A549 treated with RU486 at 1 μM for 4 hours (cell line): ENCODE measurements at places on chromosomes 6 and 20. TPM values are rescaled to one million over a fixed set of nuclear protein-coding genes. Genes with fewer than 3 reads are reported as not detected.

Gene ANKRD66
- not detected in 5 replicates for total RNA-seq

Gene ZNF334
- total RNA-seq = not detected in 5 replicates

Gene NR2E1
- 0.03 TPM in 1 of 5 replicates, not detected in the others for total RNA-seq

Gene BTN1A1
- total RNA-seq = not detected in 5 replicates

Gene PDYN
- 0.06 TPM in 1 of 5 replicates, not detected in the others for total RNA-seq

Gene RSPH9
- 0.13 to 0.30 TPM (median 0.16 TPM) in 5 replicates for total RNA-seq

Gene SLCO4A1
- 5.0 to 10.1 TPM (median 7.7 TPM) in 5 replicates for total RNA-seq

Gene BCKDHB
- total RNA-seq = 4.1 to 7.5 TPM (median 5.4 TPM) in 5 replicates

Gene CRYBG1
- 0.27 to 1.0 TPM (median 0.72 TPM) in 5 replicates for total RNA-seq

Gene CST2
- 0.23 to 0.53 TPM (median 0.38 TPM) in 3 of 5 replicates, not detected in the others for total RNA-seq

Gene BPIFB4
- total RNA-seq = not detected in 5 replicates

Gene KIAA1755
- 0.11 to 0.21 TPM (median 0.15 TPM) in 4 of 5 replicates, not detected in the other for total RNA-seq

Gene SMOC2
- not detected in 5 replicates for total RNA-seq

Gene RHAG
- total RNA-seq = 0.09 to 0.10 TPM in 2 of 5 replicates, not detected in the others

Gene KIAA0408
- total RNA-seq = 5.3 to 8.3 TPM (median 5.9 TPM) in 5 replicates

Gene NRSN1
- not detected in 5 replicates for total RNA-seq

Gene FOXQ1
- total RNA-seq = 3.5 to 7.5 TPM (median 6.7 TPM) in 5 replicates

Gene RGS17
- total RNA-seq = 3.5 to 7.8 TPM (median 7.0 TPM) in 5 replicates

Gene BACH2
- 0.25 to 0.73 TPM (median 0.33 TPM) in 5 replicates for total RNA-seq

Gene NTSR1
- 0.08 to 0.27 TPM (median 0.16 TPM) in 5 replicates for total RNA-seq

Gene FUT9
- not detected in 5 replicates for total RNA-seq

Gene PRSS16
- 2.7 to 3.8 TPM (median 2.8 TPM) in 5 replicates for total RNA-seq

Gene SLC25A27
- 0.27 to 0.70 TPM (median 0.46 TPM) in 5 replicates for total RNA-seq

Gene TCF21
- 0.03 to 0.11 TPM (median 0.09 TPM) in 5 replicates for total RNA-seq

Gene RFX6
- total RNA-seq = not detected in 5 replicates

Gene BMP5
- not detected in 5 replicates for total RNA-seq

Gene BNIP5
- total RNA-seq = not detected in 5 replicates

Gene CTNNBL1
- 58.0 to 85.3 TPM (median 64.1 TPM) in 5 replicates for total RNA-seq
